IMR-90 (cell line): ENCODE measurements at places on chromosomes 7 and 10. TPM values are rescaled to one million over a fixed set of nuclear protein-coding genes. Genes with fewer than 3 reads are reported as not detected.

GRCh38 chr10:103086261-103086660, 106.8 kb downstream of the NT5C2 start:
- peaks cover 15% of the 10 kb centered on the region for H3K4me1 ChIP-seq
- DNase-seq, result peak; percentile 65
- H3K4me3 ChIP-seq, result no peak overlapping the region

DNA sequence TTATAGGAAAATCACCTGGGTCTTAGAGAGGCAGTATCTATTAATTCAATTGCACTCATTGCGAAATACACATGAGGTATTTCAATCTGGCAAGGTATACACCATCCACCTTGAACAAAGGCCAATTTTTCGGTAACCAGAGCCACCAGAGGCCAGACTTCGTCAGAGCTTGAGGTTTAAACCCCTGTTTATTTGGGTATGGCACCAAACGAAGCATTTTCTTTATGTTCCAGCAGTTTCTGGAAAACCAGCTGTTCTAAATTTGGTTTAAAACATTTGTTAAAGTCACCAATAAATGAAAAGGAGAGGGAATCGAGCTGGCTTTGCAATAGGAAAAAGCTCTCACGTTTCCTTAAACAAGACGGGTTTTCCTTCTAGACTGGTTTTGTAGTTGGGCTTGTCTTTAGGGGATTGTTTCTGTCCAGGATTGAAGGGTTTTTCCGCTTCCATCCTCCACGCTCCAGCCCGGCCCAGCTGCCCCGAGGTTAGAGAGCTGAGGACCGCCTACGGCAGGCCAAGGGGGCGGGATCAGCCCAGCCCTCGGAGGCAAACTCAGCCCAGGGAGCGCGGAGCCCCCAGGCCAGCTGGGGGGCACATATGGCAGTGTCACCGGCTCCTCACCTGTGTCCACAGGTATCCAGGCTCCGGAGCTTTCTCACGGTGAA, 539.4 kb upstream of the MGMT start:
- no peaks in the 10 kb centered on the region for H3K4me1 ChIP-seq
- H3K36me3 ChIP-seq, result no peaks in the 10 kb centered on the region
- no peak for DNase-seq
- H3K4me3 ChIP-seq, result no peak overlapping the region
- no peaks in the 10 kb centered on the region for H3K27me3 ChIP-seq

Gene HDAC9
- 24.2 and 24.7 TPM in 2 replicates for total RNA-seq

Gene CALHM1
- total RNA-seq, result not detected in 2 replicates

- no peak for DNase-seq
- no peak overlapping the region for H3K4me3 ChIP-seq
- H3K27me3 ChIP-seq, result no peaks in the 10 kb centered on the region; the same call in 1 of the 2 replicates
- no peak overlapping the region for H3K27ac ChIP-seq
- H3K36me3 ChIP-seq, result no peaks in the 10 kb centered on the region
Observed at GRCh38 chr10:60147576-60148265, 241.4 kb upstream of the CCDC6 start.

Gene SKIDA1
- total RNA-seq, result 0.56 and 0.72 TPM in 2 replicates

Gene FGF8
- not detected in 2 replicates for total RNA-seq

Gene PRSS37
- total RNA-seq, result not detected in 2 replicates

DNA sequence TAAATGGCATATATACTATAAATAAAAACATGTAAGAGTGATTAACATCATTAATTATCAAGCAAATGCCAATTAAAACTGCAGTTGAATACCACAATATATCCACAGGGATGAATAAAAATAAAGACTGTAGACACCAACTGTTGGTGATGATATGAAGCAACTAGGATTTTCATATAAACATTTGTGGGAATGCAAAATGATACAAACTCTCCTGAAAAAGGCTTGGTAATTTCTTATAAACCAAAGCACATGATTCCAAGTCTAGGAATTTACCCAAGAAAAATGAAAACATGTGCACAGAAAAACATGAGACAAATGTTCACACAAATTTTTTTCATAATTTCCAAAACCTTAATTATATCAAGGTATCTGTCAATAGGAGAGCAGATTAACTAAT, 448.1 kb downstream of the ETV1 start:
- peak; percentile 39 for DNase-seq
- no peak overlapping the region for H3K27ac ChIP-seq
- no peaks in the 10 kb centered on the region for H3K4me1 ChIP-seq
- H3K4me3 ChIP-seq, result no peak overlapping the region
- H3K27me3 ChIP-seq, result no peaks in the 10 kb centered on the region

DNA sequence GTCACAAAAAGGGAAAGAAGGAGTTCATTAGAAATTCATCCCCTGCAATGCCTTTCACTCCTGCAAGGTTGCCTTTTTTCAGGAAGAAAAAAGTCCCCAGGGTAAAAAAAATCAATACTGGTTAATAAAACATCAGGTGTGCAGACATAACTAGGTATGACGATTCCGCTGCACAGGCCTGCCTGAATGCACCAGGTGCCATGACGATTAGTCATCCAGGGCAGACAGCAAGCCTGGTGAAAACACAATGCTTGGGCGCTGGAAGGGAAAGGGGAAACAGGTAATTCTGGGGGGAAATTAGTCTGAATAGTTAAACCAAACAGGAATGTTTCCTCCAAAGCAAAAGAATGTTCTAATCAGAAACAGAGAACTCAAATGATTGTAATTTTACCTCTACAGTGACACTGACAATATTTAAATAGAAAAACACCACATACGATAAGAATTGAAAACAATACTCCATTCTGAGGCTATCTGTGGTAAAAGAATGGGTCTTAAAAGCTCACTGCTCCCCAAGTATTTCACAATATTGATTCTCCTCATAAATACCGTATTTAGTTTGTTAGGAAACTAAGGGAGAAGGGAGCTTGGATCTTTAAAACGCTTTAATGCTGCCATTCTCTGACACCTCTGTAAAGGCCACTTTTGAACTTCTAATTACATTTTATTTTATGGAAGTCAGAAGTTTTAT, 45.2 kb downstream of the VPS41 start:
- H3K4me1 ChIP-seq, result no peaks in the 10 kb centered on the region
- H3K27ac ChIP-seq, result no peak overlapping the region
- DNase-seq, result no peak
- H3K27me3 ChIP-seq, result no peaks in the 10 kb centered on the region

Gene GNGT1
- total RNA-seq, result not detected in 2 replicates

- no peak overlapping the region for H3K4me3 ChIP-seq
- no peaks in the 10 kb centered on the region for H3K4me1 ChIP-seq
- no peaks in the 10 kb centered on the region for H3K36me3 ChIP-seq
- no peaks in the 10 kb centered on the region for H3K27me3 ChIP-seq
Observed at GRCh38 chr7:95169678-95170077, 154.7 kb downstream of the PON1 start.

DNA sequence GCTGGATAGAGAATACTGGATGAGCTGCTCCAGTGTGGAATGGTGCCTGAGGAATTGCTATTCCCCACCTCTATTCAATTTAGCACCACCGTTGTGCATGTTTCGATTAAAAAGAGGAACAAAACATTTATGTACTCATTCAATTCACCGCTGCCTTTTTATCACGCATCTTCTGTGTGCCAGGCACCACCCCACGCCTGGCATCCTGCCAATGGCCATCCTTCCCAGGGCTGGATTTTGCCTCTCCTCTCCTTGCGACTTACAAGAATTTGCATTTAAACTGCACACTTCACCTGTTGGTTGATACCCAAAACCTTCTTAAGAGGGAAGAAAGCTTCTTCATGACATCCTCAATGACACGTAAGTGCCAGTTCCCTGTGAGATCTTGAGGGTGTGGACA, 110.2 kb upstream of the DPP6 start:
- no peaks in the 10 kb centered on the region for H3K4me1 ChIP-seq
- no peaks in the 10 kb centered on the region for H3K36me3 ChIP-seq
- no peak for DNase-seq

Gene CAV1
- 1,496 and 1,592 TPM in 2 replicates for total RNA-seq

DNA sequence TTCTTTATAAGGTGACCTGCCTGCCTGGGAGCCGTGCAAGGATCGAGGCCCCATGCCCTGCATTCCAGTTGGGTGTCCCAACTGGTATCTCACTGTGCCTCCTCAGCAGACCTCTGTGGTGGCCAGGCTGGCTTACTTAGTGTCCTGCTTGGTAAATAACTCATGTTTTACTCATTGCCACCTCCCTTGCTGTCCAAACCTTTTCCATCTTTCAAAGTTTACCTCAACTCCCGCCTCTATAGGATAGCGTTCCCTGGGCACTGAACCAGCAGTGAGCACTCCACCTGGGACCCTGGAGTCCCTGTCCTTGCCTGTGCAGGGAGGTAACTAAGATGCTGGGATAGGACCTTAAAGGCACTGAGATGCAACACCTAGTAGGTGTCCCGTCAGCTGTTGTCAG, 33.6 kb downstream of the SLC18A2 start:
- no peaks in the 10 kb centered on the region for H3K27me3 ChIP-seq
- no peaks in the 10 kb centered on the region for H3K36me3 ChIP-seq
- no peaks in the 10 kb centered on the region for H3K4me1 ChIP-seq
- no peak overlapping the region for H3K27ac ChIP-seq

Gene MYL10
- not detected in 2 replicates for total RNA-seq

DNA sequence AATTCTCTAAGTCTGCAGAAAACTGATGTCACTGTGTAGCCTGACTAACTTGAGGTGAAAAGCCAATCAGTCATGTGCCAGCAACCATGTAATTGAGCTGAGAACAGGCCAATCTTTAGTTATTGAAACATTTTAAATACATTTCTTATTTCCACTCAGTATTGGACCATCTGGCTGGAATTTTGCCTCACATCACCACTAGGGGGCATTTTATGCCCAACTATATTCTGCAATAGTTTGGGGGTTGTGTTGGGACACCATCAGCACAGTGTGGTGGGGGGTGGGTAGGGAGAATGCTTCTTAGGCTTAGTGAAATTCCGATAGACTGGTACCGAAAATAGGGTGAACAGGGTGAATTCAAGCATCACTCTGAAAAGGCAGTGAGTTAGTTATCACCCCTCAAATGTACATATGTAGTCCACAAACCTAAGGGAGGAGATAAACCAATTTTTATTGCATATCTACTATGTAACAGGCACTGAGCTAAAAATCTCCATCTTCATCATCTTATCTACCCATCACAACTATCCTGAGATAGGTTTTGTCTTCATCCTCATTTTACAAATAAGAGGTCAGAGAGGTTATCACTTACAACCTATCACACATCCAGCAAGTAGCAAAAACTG, 17.8 kb downstream of the NPSR1 start:
- H3K27ac ChIP-seq, result no peak overlapping the region
- no peaks in the 10 kb centered on the region for H3K27me3 ChIP-seq
- H3K4me3 ChIP-seq, result no peak overlapping the region
- no peaks in the 10 kb centered on the region for H3K4me1 ChIP-seq
- no peaks in the 10 kb centered on the region for H3K36me3 ChIP-seq

DNA sequence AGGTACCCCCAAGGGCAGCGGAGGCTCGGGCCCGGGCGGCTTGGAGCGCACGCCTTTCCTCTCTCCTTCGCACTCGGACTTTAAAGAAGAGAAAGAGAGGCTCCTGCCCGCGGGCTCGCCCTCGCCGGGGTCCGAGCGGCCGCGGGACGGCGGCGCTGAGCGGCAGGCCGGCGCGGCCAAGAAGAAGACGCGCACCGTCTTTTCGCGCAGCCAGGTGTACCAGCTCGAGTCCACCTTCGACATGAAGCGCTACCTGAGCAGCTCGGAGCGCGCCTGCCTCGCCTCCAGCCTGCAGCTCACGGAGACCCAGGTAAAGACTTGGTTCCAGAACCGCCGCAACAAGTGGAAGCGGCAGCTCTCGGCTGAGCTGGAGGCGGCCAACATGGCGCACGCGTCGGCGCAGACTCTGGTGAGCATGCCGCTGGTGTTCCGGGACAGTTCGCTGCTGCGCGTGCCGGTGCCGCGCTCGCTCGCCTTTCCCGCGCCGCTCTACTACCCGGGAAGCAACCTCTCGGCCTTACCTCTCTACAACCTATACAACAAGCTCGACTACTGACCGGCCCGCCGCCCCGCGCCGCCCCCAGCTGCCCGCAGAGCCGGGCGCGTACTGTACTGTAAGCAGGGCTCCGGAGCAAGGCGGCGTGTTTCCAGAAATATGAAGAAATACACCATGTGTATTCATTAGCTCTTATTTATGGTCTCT, 1.8 kb downstream of the HMX2 start:
- peaks cover 74% of the 10 kb centered on the region for H3K27me3 ChIP-seq
- H3K27ac ChIP-seq, result no peak overlapping the region

Gene OR2A5
- total RNA-seq, result not detected in 2 replicates

Gene PRKCQ
- total RNA-seq, result under 0.01 TPM in 1 of 2 replicates, not detected in the other

Gene SPDYE2B
- not detected in 2 replicates for total RNA-seq

DNA sequence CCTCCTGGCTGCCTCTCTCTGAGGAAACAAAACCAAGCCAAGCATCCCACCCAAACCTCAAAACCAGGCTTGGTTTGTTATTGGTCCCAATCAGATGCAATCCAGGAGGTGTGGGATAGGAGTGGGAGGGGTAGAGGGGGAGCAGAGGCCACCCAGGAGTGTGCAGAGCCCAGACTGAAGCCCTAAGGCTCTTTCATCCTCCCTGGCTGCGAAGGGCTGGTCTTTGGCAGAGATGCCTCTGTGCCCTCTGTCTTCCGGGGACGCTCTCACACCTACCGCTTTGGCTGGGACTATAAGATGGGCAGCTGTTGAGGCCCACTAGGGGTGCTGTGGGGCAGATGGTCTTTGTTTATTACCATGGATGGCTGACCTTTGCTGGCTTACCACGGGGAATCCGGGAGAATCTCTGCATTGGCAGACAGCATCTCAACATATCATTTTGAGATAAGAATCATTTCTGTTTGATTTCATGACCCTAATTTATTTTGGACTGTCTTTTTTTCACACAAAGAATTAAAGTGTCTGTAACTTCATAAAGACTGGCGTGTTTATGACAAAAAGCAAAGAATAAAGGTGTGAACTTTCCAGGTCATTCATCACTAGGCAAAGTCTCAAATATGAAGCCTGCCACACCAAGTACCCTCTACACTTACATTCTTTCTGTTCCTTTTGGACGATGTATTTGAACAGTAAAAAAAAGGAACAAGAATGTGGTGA, 6.5 kb upstream of the DENND2A start:
- no peak overlapping the region for H3K4me3 ChIP-seq
- peaks cover 10% of the 10 kb centered on the region for H3K4me1 ChIP-seq
- H3K27me3 ChIP-seq, result no peaks in the 10 kb centered on the region
- peak; percentile 37 for DNase-seq
- H3K36me3 ChIP-seq, result no peaks in the 10 kb centered on the region

Gene SDK1
- 1.1 and 1.6 TPM in 2 replicates for total RNA-seq
